ENCODE measurements at places on chromosomes 13 and 19. TPM values are rescaled to one million over a fixed set of nuclear protein-coding genes. Genes with fewer than 3 reads are reported as not detected.

The DENND1C gene
- total RNA-seq, result 123 TPM

The ABHD8 gene
- 7.7 TPM for total RNA-seq

The LGALS4 gene
- 9.8 TPM for total RNA-seq

The C19orf85 gene
- not detected for total RNA-seq

The FFAR2 gene
- not detected for total RNA-seq

The KCNJ14 gene
- 2.1 TPM for total RNA-seq

The IFNL3 gene
- not detected for total RNA-seq

The MICOS13 gene
- 49.3 TPM for total RNA-seq

The MEIOSIN gene
- not detected for total RNA-seq

The GIPR gene
- 6.8 TPM for total RNA-seq

The VSTM2B gene
- total RNA-seq, result not detected

The UNC13A gene
- 0.05 TPM for total RNA-seq

The ZNF784 gene
- 17.1 TPM for total RNA-seq

The NAT14 gene
- 3.5 TPM for total RNA-seq

The MAP3K10 gene
- total RNA-seq, result 30.1 TPM

DNA sequence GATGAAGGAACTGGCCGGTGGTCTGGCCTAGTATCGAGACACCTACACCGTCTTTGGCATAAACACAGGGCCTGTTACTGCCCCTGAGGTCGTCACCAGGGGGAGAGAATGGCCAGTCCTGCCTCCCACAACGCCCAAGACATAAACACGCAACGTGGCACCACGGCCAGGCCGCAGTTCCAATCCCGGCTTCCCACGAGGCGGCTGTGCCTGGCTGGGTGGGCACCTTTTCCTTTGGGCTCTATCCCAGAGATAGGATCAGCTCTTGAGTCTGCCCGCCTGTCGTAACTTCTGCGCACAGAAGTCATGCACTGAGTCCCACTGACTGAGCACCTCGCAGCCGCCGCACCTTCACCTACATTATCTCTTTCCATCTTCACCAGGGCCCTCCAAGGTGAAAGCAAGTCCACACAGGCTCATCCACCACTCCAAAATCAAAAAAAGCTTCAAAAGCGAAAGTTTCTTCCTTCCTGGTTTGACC is 1.1 kb downstream of the MIER2 start:
- no peak for DNase-seq

GRCh38 chr19:17292301-17293074 is 10.7 kb downstream of the ABHD8 start:
- DNase-seq, result peak; percentile 88

DNA sequence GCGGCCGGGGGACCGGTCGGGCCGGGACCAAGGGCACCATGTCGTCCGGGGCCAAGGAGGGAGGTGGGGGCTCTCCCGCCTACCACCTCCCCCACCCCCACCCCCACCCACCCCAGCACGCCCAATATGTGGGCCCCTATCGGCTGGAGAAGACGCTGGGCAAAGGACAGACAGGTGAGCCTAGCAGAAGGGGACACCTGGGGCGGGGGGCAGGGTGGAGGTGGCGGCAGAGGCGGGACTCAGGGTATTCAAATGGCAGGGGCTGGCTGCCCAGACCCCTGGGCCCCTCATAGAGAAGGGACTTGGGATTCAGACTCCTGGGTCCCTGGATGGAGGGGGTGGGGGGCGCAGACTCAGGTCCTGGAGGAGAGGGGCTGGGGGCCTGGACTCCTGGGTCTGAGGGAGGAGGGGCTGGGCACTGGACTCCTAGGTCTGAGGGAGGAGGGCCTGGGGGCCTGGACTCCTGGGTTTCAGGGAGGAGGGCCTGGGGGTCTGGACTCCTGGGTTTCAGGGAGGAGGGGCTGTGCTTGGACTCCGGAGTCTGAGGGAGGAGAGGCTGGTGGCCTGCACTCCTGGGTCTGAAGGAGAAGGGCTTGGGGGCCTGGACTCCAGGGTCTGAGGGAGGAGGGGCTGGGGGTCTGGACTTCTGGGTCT is 735 bp downstream of the BRSK1 start:
- DNase-seq, result no peak

- DNase-seq, result no peak
These were observed 2.4 kb upstream of the CYTH2 start for GRCh38 chr19:48466561-48467325.

GRCh38 chr19:46116121-46116520 is 8.4 kb downstream of the IGFL3 start:
- DNase-seq, result no peak

DNA sequence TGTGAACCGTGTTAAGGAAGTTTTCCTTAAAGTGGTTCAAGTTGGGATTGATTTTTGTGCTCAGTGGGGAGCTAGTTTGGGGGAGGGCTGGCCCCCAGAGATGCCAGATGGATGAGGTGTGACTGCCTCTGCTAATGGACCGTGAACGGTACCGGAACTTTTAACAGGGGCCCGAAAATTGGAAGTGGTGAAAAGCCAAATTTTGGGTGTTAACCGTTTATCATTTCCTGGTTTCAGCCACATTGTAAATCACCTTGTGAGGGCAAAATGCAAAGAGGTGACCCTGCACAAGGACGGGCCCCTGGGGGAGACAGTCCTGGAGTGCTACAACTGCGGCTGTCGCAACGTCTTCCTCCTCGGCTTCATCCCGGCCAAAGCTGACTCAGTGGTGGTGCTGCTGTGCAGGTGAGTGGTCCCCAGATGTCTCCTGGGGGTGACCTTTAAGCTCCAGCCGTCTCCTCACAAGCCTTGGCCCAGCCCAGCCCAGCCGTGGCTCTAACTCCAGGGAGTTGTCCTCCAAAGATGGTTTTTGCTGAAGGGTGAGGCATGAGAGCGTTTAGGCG is 18.2 kb downstream of the UPF1 start:
- no peak for DNase-seq

- DNase-seq, result peak; percentile 75
These were observed 21.3 kb downstream of the HCN2 start for GRCh38 chr19:610801-611480.

DNA sequence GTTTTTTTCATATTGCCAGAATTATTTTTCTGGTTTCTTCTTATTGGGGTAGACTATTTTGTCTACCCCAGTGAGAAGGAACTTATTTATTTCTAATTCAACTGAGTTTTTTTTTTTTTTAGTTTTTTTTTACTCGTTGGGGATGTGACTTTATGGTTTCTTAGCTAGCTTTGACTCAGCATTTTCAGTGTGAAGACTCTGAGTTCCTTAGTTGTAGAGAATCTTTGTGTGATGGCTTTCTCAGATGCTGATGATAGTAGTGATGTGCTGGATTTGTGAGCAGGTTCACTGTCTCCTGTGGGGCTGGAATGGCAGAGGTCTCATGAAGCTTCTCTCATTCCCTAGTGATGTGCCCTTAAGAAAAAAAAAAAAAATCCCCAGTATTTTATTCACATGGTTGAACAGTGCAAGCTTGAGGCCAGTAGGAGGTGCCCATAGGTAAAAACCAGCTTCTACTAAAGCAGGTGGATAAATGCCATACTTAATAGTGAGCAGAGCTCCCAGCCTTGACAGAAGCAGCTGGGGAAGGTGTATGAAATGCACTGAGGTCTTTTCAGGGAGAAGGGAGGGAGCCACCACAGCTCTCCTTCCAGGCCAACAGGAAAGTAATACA is 106.2 kb upstream of the KLF5 start:
- no peak for DNase-seq

DNA sequence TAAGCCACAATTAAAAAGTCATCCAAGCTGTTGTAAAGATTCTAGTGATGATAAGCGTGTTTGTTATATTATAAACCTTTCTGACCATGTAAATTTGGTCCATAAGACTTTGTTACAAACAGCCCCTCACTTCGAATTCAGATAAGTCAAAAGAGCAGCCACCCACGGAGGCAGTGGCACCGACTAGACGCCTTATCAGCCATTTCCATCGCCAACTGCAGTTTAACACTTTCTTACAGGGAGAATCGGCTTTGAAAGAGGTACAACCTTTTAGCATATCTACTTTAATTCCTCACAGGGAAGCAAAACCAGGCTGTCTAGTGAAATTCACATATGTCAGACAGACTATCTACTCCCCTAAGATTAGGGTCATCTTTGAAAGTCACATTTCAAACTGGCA is 47.5 kb downstream of the SOX21 start:
- DNase-seq, result no peak

DNA sequence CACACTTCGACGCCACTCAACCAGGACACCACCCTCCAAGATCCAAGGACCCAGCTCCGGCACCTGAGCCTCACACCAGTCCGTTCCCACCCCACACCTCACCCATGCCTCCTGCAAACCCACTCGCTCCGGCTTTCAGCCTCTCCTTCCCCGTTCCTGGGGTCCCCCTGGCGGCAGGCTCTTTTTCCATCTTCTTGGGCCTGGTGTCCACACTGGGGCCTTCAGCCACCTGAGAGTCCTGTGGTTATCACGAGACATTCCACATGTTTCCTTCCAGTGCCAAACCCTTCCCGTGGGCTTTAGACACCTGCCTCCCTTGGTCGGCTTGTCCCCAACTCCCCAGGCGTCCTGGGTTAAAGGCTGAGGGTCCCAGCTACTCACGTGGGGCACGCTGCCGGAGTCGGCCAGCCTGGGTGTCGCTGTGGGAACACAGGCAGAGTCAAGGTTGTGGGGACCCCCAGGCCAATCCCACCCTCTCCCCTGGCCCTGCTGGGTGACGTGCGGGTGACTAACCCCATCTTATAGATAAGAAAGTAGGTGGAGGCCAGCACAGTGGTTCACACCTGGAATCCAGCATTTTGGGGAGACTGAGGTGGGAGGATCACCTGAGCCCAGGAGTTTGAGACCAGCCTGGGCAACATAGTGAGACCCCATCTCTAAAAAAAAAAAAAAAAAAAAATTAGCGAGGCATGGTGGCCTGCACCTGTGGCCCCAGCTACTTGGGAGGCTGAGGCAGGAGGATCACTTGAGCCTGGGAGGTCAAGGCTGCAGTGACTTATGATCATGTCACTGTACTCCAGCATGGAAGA is 1.9 kb downstream of the JSRP1 start:
- no peak for DNase-seq

DNA sequence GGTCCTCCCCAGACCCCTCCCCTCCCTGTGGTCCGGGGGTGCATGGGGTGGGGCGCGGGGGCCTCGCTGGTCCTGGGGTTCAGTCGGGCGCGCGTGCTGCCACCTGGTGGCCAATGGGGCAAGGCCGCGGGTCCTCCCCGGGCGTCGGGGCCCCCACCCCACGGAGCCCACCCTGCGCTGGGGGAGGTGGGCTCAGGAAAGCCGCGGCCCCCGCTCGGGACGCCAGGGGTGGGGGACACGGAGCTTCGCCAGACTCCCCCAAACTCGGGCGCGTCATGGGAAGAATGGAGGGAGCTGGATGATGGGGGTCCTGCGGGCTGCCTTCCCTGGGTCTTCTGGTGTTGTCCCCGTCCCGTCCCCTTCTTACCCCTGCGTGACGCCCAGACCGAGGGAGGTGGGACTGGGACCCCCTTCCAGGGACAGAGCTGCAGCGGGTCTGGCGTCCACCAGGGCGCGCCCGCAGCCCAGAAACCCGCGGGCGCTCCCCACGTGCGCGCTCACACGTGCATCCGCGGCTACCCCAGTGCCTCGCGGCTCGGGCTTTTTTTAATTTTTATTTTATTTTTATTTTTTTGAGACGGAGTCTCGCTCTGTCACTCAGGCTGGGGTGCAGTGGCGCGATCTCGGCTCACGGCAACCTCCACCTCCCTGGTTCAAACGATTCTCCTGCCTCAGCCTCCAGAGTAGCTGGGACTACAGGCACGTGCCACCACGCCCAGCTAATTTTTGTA is 19.8 kb upstream of the TCF3 start:
- DNase-seq, result peak; percentile 39

DNA sequence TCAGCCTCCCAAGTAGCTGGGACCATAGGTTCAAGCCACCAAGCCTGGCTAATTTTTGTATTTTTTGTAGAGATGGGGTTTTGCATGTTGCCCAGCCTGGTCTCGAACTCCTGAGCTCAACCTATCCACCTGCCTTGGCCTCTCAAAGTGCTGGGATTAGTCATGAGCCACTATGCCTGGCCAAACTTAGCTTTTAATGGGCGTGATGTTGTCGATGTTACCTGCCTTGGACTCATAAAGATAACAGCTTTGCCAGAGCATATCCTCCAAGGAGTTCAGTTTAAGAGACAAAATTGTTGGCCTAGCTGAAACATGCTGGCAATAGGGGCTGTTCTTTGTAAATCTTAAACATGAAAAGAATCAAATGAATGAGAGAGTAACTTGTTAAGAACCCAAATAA is 13.1 kb downstream of the POLR1D start:
- no peak for DNase-seq

DNA sequence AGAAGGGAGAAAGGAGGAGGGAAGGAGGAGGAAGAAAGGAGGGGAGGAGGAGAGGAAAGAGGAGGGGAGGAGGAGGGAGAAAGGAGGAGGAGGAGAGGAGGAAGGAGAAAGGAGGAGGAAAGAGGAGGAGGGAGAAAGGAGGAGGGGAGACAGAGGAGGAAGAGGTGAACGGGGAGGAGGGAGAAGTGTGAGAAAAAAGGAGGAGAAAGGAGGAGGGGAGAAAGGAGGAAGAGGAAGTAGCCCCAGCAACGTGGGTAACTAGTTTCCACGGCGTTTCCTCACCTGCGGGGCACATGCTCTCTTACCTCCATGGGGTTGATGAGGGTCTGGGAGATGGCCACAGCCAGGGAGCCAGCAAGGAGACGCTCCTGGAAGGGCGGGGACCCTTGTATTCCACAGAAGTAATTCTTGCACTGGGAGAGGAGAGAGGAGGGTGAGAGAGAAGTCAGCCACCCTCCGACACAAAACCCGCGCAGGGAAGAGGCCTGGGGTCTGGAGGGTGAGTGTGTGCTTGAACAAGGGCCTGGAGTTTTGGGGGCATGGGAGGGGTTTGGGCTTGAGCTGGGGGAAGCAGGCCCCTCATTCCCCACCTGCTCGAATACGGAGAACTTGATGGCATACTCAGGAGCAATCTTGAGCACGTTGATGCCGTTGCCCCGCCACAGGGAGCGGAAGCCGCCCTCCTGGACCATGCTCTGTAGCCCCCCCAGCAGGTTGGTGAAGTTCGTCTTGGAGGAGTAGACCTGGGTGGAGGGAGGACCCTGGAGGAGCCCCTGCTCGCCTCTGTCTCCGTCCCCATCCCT is 3.9 kb downstream of the SLC25A41 start:
- DNase-seq, result no peak

DNA sequence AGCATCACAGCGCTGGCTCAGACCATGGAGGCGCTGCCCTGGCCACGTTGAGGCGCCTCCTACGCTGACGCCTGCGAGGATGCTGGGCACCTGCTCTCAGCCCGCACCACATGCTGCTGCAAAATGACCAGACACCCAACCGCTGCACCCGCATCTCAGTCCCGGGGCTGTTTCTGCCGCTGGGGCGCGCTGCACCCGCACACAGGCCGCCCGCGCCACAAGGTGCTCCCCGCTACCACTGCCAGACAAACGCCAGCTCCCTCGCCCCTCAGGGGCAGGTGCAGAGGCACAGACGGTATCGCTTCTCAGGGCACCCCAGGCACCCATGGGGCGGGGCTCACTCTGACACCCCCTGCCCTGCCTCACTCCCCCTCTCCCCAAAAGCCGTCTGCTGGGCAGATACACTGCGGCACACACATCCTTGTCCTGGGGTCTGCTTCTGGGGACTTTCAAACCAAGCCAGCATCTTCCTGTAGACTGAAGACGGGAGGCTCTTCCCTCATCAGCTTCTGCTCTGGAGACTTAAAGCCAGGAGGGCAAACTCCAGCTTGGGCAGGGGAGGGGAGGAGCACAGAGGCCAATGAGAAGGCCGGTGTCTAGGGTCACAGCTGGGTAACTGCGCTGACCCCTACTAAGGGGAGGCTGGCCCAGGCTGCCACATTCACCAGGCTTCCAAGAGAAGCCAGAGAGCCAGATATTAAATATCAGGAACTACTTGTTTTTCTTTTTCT is 16.3 kb downstream of the CHERP start:
- no peak for DNase-seq
